Activated gamma-delta T cell treated with Interleukin-2 at 50 U/mL for 16 hours (primary cell): ENCODE measurements at places on chromosomes 3 and 15.

DNA sequence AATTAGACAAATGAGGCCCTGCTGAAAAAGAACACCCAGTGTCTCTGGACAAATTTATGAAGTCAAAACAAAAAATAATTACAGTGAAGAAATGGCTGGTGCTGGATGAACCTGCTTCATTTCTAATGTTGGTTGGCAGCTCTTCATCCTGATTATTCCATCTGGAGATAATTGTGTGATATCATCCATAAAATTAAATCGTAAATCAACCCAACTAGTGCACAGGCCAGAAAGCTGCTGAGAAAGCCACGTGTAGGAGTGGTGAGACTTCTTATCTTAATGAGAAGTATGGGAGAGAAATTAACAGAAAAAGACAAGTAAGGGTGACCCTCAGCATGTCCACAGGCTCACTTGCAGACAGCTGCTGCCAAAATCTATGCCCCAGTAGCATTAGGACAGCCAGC is 465.2 kb upstream of the TGFBR2 start:
- no peak for DNase-seq

- DNase-seq, result no peak
Observed at GRCh38 chr15:78052001-78052401, 25.5 kb downstream of the TBC1D2B start.

- DNase-seq, result no peak
Observed at GRCh38 chr3:18761530-18761929, 336.4 kb upstream of the SATB1 start.

DNA sequence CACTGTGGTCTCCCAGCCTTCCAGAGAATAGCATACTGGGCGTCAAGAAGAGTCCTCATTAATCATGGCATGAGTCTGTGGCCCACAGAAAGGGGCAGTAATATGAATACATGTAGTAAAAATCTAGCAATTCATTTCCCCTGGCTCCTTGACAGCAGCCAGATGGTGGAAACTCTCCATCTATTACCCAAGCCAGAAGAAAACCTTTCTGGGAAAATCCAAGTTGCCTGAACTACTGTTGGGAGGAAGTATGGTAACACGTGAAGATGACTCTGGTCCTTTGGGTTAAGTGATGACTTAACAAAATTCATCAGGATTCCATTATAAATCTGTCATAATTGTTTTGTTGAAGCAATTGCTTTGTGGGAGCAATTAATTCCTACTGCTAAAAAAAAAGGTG is 530.5 kb downstream of the FHIT start:
- no peak for DNase-seq

- DNase-seq, result no peak
Observed at GRCh38 chr15:85950101-85950500, 129.6 kb upstream of the AGBL1 start.

DNA sequence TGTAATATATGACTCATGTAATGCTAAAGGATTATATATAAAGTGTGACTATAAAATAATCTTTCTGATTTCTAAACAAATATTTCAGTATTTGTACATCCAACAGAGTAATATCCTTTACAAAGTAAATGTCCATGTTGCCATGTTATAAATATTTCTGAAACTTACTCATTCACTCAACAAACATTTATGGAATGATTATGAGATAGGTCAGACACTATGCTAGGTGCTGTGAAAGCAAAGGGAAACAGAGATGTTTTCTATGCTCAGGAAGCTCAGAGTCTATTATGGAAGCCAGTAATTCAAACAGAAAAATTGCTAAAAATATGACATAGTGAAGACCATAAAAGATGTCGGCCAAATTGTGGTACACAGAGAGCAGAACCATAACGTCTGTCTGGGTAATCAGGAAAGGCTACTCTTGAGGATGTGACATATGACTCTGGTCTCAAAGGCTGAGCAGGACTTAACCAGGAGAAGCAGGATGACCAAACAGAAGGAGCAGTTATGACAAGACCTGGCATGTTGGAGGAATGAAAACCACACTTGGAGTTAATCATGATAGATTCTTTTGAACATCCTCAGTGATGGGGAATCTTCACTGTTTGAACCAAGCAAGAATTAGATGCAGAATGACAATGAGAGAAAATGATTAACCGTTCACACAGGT is 39.0 kb upstream of the MYO5C start:
- no peak for DNase-seq
